GM04504 (cell line): ENCODE measurements at places on chromosomes 7 and 10.
A peak's percentile ranks its signal among the peaks of the same experiment; 100 is the strongest.

DNA sequence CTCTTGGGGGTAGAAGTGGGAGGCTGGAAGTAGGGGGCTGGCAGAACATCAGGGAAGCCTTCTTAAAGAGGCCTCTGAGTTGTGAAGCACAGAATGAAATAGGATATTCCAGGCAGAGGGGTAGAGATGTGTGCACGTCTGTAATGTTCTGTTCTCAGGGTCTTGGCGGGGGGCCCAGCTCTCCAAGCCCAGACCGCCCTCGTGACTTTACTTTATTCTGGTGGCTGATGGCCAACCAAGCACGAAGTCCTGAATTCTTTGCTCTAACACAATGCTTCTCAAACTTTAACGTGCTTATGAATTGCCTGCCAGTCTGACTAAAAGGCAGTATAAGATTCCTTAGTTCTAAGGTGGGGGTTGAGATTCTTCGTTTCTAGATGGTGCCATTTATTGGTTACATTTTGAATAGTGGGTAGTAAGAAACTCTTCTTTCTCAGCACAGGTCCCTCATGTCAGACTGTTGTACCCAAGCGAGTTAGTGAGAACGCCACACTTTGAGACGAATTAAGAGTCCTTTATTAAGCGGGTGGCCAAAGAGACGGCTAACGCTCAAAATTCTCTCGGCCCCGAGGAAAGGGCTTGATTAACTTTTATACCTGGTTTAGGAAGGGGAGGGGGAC lies 8.2 kb downstream of the PRXL2A start:
- DNase-seq, result no peak

- DNase-seq, result no peak
These were observed 17.4 kb downstream of the DLG5 start for GRCh38 chr10:77909021-77909748.

- DNase-seq, result peak; percentile 40
These were observed 266.3 kb downstream of the AHR start for GRCh38 chr7:17564678-17565212.

DNA sequence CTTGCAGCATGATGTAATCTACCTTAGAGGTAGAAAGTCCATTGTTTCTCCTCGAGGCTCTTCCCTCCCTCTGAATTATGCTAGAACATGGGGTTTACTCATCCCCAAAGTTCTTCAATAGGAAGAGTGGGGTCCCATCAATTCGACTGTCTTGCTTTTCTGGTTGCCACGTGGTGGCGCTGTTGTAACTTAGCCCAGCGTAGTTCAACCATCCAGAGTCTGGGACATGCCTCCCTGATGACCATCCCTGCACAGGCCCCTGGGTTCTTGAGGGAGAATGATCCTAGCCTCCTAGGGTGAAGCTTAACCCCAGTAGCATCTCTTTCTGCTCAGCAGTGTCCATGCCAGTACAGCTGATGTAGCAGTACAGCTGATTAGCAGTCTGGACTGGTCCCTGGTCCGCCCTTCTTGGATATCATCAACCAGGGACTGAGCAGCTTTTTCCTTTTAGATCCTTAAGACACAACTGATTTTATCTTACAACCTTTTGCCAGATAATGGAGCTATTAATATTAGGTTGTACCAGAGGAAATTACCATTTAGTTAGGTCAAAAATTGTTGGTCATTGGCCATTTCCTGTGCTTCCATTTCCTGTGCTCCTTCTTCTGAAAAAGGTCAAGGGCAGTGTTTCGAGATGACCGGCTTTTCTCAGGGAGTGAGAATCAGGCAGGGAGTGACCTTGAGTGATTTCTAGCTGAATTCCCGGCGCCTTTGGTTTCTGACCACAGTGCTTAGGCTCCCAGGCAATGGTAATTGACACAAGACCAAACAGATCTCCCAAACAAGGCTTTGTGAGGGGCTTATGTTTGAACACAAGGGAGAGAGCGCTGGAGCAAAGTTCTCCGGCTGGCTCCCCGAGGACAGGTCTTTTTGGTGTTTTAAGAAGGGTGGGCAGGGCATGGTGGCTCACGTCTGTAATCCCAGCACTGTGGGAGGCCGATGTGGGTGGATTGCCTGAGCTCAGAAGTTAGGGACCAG lies 65.4 kb downstream of the TACC2 start:
- DNase-seq, result no peak

DNA sequence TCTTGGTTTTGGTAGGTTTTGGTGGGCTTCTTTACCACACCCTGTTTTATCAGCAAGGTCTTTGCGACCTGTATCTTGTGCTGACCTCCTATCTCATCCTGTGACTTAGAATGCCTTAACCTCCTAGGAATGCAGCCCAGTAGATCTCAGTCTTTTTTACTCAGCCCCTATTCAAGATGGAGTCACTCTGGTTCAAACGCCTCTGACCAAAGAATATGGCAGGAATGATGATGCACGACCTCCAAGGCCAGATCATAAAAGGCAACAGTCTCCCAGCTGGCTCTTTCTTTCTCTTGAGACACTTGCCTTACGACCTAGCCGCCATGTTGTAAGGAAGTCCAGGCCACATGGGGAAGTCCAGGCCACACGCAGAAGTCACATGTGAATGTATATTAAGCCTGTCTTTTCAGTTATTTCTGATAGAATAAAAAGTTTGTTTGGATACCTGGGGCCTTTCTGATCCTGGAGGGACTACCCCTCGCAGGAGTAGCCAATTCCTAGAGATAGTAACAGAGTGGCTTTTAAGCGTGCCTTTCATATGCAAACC lies 10.5 kb upstream of the RADIL start:
- no peak for DNase-seq

DNA sequence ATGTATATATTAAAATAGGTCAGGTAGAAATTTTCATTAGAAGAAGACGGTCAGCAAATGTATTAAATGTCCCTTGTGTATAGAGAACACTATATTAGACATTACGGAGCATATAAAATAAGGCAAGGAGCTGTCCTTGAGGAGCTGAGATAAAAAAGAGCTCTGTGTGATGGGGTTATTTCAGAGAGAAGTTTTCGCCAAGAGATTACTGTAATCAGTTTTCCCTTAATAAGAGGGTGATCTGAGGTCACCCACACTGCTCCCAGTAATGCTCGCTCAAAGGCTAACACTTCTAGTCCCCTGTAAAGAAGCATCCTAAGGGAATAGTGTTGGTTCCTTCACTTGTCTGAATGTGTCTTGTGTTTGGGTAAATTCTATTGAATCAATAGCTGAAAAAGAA lies 86.7 kb upstream of the PRR15 start:
- no peak for DNase-seq

DNA sequence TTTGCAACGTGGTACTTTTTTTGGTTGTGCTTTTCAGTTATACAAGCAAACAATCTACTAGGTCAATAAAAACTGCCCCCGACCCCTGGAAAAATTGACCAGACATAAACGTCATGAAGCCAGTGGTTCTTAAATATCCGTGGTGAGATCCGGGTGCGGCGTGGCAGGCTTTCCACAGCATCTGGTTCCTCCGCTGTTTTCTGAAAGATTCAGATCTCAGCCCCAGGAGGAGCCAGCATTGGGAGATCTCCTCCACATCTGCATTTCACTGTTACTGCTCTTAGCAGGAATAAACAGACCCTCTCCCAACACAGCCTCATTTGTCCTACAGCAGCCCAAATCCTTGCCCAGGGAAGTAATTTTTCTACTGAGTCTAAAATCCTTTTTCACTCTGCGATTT lies 664.3 kb upstream of the FOXK1 start:
- DNase-seq, result no peak

GRCh38 chr10:119197921-119198320 lies 9.4 kb upstream of the GRK5 start:
- no peak for DNase-seq

DNA sequence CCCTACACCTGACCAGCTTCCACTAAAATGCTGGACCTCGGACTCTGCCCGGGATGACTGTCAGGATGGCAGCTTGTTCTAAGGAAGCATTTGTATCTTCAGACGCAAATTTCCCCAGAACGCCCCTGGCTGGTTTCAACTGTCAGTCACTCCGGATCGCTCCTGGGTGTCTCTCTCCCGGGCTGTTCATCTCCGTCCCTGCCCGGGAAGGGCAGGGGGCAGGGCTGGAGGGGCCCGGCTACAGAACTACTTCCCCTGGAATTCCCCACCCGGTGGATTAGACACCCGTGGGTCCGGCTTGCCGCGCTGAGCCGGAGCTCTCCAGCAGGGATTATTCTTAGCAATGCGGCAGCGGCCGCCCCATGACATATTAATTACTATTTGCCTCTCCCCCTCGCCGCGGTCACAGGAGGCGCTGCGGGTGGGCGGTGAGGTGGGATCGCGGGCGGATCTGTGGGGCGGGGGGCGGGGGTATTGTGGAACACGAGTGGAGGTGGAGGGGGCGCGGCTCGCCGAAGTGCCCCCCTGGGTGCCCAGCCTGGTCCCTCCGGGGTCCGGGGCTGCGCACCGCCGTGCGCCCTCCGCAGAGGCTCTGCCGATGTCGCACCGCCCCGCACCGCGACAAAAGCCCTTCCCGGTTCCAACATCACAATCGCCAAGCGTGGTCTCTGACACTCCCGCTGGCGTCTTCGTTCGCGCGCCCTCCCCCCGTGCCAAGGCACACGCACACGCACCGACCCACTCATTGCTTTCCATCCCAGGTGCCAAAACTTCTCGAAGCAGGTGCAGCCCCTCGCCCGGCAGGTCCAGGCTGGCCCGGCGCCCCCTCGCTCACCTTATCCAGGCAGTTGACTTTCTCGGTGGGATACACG lies 276.1 kb upstream of the NEBL start:
- no peak for DNase-seq

DNA sequence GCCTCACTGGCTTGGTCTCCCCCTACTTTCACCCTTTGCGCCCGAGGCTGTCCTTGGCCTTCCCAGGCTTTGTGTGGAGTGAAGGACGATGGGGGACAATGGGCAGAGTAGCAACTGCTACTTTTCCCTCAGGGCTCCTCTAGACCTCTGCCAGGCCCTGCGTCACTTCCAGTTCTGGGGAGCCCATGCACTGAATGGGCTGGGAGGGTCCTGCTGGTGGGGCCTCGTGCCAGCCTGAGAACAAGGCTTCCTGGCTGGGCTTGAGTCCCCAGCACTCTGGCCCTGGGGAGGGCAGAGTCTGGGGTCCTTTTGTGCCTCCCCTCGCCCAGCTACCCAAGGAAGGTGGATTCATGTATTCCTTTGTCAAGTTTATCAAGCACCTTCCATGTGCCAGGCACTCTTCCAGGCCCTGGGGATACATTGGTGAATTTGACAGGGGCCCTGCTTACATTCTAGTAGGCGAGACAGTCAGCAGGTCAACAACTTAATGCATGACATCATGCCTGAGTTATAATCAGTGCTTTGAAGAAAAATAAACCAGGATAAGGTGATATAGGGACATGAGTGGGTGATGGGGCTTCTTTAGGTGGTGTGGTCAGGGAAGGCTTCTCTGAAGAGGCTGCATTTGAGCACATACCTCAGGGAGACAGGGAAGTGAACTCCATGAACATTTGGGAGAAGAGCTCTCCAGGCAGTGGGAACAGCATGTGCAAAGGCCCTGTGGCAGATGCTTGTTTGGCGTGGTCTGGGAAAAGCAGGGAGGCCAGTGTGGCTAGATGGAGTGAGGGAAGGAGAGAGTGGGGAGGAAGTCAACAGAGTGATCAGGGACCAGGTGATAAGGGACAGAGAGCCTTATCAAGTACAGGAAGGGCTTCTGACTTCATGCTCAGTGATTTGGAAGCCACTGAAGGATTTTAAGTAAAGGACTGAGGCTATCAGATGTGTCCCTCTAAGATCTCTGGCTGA lies 14.1 kb downstream of the ZMIZ1 start:
- no peak for DNase-seq

DNA sequence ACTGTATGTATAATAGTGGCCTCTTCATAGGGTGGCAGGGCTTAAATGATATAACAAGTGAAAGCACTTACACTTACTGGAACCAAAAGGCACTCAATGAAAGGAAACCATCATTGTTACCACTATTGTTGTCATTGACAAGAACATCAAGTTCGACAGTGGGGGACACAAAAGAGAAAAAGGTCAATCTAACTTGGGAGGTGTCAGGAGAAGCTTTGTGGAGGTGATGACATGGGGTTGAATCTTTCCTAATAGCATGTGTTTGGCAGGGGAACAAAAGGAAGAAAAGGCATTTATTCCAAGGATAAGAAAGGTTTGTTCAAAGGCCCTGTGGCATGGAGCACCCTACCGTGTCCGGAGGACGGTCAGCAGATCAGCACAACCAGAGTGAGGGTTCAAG lies 18.2 kb upstream of the ENO4 start:
- no peak for DNase-seq

GRCh38 chr7:100584054-100584682 lies 1.8 kb downstream of the LRCH4 start:
- DNase-seq, result no peak

DNA sequence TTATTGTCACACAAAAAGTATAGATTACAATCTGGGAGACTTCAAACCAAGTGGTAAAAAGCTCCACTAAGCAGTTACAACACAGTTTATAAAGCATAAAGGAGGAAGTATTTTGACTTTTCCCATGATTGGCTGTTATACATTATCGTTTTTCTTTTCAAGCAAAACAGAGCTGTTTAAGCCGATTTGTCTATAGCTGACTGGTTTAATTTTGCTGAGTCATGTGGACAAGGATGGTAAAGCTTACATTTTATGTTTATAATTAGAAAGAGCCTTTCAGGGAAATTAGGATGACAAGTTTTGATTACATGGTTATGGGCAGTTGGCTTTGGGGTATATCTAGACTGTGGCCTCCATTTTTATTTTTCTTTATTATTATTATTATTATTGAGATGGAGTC lies 152.5 kb upstream of the STK17A start:
- no peak for DNase-seq

DNA sequence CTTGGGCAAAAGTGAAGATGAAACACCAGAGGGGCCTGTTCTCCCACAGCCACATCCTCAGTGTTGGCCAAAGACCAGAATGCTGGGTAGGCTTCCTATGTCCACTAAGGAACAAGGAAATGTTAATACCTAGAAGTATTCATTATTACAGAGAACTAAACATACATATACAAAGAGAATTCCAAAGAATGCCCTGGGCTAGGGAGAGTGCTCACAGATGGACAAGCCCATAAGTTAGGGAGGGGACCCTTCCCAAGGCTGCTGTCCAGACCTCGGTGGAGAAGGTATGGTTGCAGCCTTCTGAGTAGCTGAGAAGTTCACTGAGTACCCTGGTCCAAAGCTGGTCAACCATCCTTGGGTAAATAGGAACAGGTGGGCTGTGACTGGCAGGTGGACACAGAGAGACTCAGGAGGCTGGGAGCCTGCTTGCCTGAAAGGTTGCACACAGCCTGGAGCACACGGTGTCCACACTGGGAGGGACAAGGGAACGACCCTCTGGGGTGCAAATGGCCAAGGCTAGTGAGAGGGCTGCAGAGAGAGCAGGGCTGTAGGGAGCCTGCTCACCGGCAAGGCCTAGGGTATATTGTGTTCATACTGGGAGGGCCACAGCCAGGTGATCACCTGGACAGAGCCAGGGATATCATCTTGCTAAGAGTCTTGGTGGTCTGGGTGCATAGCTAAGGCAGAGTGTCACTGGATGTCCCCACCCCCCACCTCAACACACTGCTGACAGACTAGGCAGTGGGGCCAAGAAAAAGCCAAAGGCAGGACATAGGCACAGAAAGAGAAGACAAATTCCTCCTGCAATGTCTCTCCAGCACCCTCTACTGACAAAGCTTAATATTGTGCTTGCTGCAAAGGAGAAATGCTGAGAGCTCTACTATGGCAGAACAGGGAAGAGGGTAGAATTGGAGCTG lies 40.3 kb downstream of the CPVL start:
- peak; percentile 25 for DNase-seq
